ENCODE measurements at places on chromosomes 6 and 20.

DNA sequence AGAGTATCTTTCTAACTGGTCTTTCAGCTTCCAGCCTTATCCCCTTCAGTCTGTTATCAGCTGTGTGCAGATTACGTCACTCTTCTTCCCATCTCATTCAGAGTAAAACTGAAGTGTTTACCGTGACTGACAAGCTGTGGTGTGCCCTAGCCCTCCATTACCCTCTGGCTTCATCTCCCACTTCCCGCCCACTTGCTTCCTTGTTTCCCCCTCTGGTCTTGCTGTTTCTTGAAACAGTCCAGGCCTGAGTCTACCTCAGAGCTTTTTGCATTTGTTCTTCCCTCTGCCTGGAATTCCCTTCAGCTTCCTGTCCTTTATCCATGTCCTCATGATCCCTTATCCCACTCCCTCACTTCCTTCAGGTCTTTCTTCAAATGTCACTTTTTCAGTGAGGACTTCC lies 66.9 kb downstream of the CARMIL1 start:
- ATAC-seq, result no peak

DNA sequence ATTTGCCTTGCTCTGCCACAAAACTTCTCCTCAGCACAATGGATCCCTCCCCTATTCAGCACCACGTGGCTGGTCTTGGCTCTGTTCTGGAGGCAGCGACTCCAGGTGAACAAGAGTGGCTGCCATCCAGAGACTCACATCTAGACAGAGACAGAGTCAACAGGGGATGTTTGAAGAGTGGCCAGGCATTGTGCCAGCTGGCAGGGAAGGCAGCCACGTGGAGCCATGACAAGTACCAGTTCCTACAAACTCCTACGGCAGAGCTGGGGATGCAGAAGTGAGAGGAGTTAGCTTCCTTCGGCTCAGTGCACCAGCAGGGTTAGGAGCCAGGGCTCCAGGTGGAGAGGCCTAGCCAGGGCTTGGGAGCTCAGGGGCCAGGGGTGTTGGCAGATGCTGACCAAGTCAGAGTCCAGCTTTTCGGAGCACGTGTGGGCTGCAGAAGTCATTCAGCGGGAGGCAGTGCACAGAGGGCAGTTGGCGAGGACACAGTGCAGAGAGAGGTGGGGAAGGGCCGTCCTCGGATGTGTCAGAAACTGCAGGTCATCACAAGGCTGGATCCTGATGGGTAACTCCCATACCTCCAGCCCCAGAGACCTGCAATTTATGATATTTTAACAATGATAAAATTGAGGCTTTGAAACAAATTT lies 171.7 kb upstream of the PDE10A start:
- ATAC-seq, result no peak

- ATAC-seq, result no peak
Observed at GRCh38 chr6:4804095-4804494, 27.9 kb downstream of the CDYL start.

DNA sequence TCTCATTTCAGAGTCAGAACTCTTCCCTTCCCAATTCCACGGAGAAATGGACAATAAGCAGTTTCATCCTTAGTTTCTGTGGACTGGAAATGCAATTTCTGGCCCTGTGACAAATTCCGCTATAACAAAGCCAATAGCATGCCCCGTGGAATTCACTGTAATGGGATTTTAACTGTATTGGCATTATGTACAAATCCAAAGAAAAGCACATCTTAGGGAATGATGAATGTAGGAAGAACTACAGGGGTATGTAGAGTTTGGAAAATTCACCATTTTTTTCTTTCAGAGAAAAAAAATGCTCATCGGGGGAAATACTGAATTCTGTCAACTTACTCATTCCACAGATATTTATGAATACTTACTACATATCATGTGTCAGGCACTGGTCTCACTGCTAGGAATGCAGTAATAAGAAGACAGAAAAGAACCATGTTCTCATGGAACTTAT lies 43.5 kb downstream of the KIF6 start:
- ATAC-seq, result no peak

DNA sequence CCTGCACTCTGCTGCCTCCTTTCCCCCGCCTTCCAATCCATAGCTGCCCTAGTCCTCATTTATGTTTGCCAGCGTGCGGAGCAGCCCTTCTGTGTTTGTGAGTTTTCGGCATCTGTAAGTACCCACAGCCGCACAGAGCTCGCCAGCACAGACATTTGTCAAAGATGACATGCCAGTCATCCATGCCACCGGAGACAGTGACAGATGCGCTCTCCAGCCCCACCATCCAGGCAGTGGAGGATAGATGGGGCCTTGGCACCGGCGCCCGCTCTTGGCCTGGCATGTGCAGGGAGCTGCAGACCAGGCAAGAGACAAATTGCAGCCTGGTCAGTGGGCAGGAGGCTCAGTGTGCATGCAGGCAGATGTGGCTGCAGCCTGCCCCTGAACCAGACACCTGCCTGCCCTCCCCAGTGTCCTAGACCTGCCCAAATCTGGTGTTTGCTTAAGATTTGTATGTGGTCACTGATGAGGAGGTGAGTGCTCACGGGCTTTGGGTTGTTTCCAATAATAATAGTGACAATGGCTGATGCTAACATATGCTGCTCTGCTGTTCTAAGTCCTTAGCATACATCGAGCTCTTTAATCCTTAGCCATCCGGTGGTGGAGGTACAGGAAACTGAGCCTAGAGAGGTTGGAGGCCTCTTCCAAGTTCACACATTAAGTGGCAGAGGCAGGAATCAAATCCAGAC lies 78.1 kb downstream of the UNC5CL start:
- no peak for ATAC-seq

GRCh38 chr6:32382757-32383420 lies 11.2 kb upstream of the TSBP1 start:
- ATAC-seq, result no peak

- peak; percentile 68 for ATAC-seq
Observed at GRCh38 chr6:30006170-30007131, 54.6 kb upstream of the POLR1H start.

DNA sequence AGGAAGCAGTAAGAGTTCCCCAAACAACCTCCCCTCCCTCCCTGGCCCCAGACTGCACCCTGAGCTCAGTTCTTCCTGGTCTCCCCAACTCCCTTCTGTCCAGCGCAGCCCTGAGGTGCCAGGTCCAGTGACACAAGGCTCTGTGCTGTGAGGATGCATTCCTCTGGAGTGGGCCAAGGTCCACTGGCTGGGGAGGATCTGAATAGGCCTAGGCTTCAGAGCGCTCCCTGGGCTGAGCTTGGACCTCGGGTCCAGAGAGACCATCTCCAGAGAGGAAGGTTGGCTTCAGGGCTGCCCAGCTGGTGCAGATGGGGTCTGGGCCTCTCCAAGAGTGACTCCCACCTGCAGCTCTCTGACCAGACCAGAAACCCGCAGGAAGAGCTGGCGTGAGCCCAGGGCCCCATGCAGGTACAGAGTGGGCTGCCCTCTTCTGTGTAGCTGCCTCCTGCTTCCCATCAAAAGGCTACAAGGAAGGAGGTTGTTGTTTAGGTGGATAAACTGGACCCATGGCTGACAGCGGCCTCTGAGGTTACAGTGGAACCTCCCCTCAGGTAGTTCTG lies 52.3 kb upstream of the MLN start:
- no peak for ATAC-seq

DNA sequence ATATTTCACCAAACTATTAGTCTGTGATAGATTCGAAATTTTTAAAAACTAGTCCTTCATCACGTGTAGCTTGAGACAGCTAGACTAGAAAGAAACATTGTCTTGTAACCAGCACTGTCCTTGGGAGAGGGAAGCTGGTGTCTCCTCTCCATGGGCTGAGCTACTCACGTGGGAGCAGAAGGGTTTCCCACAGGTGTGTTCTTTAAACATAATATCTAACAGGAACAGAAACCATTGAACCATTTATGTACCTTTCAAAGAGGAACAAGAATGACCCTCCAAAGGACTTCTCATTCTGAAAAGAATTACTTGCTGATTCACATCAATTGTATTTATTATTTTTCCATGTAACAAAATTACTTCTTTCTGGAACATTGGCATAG lies 72.4 kb upstream of the SYNJ2 start:
- ATAC-seq, result no peak

- no peak for ATAC-seq
Observed at GRCh38 chr6:126181173-126181741, 158.7 kb upstream of the CENPW start.

DNA sequence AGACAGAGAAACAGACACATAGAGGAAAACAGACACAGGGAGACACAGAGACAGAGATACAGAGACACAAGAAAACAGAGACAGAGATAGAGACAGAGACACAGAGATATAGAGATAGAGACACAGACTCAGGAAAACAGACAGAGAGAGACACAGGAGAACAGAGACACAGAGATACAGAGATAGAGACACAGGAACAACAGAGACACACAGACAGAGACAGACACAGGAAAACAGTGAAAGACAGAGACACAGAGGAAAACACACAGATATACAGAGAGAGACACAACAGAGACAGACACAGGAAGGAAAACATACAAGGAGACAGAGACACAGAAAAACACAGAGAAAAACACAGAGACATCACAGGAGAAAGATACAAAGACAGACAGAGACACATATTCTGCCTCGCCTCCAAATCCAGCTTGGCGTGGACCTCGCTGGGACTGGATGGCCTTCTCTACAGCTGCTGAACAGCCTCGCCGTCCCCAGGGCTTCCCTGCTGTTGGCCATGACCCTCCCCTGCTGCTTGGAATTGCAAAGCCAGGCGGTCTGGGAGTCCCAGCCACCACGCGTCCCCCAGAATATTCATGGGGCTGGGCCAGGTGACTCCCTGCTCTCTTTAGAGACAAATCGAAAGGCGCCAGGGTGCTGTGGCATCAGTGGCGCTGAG lies 36.8 kb downstream of the NTSR1 start:
- ATAC-seq, result no peak

DNA sequence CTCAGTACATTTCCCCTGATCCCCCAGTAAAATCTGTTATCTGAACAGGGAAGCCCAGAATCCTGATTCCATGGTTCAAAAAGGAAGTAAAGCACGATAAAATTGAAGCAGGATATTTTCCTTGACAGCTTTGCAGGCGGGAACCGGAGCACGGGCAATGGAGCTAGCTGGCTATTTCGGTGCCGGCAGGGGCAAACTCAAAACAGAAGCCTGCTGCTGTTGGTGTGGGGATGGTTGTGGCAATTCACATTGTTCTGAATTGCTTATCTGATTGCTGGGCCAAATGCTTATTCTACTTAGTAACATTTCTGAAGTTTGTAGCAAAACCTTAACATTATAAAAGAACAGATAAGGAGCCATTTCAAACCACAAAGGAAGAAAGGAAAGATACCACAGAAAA lies 172.4 kb downstream of the MMS22L start:
- ATAC-seq, result no peak

DNA sequence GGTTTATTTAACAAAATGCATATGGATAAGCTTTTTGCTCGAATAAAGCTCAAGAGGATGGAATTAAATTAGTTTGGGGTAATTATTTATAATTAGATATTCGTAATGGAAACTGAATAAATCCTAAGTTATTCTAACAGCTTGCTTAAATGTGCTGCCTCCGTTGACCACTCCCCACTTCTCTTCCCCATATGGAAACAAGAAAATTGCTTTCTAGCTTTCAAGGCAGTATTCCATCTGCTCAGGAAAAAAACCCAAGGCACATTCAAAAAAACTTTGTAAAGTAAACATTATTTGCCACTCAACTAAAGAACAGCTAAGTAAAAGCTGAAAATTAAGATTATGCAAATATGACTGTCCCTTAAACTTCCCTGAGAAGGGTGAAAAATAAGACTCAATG lies 369.2 kb downstream of the HAO1 start:
- ATAC-seq, result no peak

DNA sequence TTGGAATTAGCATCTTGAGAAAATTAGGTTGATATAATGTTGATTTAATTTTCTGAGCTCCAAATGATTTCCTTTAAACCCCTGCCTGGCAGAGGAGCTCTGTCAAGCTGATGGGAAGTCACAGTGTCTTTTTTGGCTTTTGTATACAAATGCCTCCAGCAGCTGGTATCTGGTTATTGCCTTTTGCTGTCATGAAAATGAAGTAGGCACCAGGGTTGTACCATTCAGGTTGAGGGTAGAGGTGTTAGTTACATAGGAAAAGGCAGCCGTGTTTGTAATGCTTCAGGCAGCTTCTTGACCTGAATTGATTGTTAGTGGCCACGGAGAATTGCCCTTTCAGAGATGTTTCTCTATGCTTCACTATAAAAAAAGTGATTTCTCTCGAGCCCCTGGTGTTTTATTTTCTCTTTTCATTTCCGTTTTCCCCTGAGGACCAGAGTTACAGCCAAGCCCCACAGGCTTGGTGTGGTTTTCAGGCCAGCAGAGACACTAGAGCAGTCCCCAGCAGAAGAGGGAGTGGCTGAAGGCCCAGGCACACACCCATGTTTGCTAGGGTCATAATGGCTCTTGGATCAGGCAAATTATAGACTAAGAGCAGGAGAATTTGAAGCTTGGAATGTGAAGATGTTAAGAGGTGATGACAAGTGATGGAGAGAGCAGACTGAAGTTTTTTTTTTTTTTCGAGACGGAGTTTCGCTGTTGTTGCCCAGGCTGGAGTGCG lies 21.6 kb downstream of the CMTR1 start:
- ATAC-seq, result no peak

All from gastroesophageal sphincter (tissue), 4 donors.